Esophagus squamous epithelium (tissue), 5 donors: ENCODE measurements at places on chromosomes 5 and 9.

DNA sequence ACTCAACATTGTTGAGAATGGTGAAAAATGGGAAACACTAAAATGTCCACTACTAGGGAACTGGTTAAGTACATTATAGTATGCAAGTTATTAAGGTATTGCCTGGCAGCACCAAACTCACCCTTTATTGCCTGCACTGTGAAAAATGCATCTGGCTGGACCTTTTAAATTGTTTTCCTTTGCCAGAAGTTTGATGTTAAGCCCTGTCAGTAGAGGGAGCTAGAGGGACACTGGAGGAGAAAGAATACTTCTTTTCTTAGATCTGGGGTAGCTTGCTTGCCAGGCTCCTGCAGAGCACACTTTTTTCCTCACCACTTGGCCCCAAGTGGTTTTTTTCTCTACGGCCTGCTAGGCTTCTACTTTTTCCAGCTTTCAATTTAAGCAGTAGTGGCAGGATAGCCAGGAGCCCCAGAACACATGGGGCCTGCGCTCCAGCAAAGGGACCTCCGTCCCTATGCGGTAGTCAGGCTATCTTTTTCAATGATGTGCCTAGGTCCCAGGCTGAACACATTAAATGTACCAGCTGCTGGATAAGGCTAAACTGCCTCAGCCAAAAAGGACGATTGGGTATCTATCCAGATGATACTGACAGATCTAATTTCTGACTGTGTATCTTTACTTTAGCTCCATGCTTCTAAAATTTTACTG is 8.0 kb upstream of the HABP4 start:
- DNase-seq, result no peak

- DNase-seq, result no peak
Observed at GRCh38 chr5:63055421-63055820, 476.8 kb downstream of the LRRC70 start.

- DNase-seq, result no peak
Observed at GRCh38 chr9:129239946-129240490, 62.0 kb upstream of the IER5L start.

GRCh38 chr9:130246126-130246525 is 19.4 kb upstream of the HMCN2 start:
- DNase-seq, result no peak

- DNase-seq, result no peak
Observed at GRCh38 chr5:120088836-120089235, 375.3 kb upstream of the PRR16 start.

DNA sequence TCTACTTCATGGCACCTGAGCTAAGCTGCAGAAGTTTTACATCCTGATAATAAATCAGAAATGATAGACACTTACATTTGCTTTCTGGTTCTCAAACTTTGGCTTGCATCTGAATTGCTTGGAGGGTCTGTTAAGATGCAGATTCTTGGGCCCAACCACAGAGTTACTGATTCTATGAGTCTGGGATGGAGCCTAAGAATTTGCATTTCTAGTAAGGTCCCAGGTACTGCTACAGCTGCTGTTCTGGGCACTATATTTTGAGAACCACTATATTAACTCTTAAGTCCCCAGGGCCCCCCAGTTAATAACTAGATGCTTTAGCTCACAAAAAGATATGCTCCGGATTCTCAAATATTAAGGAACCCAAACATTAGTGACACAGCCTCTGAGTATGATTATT is 69.8 kb upstream of the DAB2 start:
- DNase-seq, result no peak

DNA sequence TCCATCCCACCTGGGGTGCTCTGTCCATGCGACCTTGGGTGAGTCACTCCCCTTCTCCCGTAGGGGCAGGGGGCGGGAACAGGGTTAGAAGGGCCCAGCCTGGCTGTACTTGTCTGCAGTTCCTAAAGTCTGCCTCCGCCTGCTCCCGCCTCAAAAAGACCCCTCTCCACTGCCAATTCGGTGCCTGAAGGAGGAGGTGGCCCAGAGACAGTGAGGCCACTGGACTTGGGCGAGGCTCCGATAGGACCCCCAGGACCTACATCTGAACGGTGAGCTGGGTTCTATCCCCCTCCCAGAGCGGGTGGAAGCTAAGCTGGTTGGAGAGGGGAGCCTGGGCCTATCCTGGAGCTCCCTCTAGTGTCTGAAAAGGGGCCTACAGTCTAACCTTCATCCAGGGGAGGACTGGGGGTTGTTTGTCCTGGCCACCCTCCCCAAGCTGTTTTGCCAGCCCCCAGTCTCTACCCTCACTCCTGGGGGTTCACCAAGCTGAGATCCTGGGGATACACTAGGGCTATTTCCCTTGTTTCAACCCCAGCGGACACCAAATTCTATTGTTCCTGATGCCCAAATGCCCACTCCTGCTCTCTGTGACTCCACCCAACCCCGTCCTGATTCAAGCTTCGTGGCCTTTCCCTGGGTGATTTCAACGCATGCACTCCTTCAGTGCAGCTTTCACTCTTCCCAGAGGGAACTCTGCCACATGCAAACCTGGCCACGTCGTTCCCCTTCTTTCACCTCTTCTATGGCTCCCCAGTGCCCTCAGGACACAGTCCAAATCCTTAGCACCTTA is 6.1 kb upstream of the CRB2 start:
- no peak for DNase-seq

DNA sequence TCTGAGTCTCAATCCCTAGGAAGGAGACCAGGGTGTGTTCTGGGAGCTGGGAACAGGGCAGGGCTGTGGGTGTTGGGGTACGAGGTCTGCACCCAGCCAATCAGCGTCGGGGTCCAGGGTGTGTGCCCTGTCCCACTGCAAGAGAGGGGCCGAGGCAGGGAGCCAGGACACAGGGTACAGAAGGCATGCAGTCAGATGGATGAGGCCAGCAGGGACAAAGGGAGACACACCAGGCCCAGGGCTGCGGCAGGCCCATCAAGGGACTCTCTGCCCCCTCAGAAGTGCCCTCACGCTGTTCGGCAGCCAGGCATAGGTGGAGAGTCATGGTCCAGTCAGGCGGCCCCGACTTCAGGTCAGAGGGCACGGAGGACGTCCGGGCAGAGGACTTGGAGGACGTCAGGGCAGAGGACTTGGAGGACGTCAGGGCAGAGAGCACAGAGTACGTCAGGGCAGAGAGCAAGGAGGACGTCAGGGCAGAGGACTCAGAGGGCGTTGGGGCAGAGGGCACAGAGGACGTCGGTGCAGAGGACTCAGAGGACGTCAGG is 28.8 kb upstream of the ADAMTS2 start:
- DNase-seq, result no peak

- no peak for DNase-seq
Observed at GRCh38 chr9:127153501-127153900, 31.1 kb upstream of the ANGPTL2 start.

- no peak for DNase-seq
Observed at GRCh38 chr5:53607886-53608285, 47.4 kb downstream of the NDUFS4 start.

- no peak for DNase-seq
Observed at GRCh38 chr9:27108981-27109541, at the start of gene TEK. Gene TEK, plus strand, starts transcription at chr9:27109225. Its CDS starts 366 bp downstream, at chr9:27109591.

GRCh38 chr9:95669253-95669652 is 152.5 kb upstream of the PTCH1 start:
- no peak for DNase-seq

DNA sequence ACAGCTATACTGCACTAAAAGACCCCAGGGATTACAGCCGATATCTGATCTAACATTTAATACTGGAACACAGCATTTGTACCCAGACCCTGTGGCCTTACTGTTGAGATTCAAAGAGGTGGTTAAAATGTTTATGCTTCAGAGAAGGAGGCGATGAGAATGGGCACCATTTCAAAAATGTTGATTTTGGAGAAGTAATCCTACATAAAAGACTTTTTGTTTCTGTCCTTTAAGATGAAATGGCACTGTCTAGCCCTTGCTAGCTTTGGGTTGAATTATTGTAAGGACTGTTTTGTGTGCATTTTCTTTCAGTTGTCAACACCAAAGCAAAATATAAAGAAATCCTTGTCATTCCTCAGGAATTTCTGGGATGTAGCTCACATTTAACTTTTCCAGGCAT is 288.5 kb upstream of the ANKH start:
- DNase-seq, result no peak

DNA sequence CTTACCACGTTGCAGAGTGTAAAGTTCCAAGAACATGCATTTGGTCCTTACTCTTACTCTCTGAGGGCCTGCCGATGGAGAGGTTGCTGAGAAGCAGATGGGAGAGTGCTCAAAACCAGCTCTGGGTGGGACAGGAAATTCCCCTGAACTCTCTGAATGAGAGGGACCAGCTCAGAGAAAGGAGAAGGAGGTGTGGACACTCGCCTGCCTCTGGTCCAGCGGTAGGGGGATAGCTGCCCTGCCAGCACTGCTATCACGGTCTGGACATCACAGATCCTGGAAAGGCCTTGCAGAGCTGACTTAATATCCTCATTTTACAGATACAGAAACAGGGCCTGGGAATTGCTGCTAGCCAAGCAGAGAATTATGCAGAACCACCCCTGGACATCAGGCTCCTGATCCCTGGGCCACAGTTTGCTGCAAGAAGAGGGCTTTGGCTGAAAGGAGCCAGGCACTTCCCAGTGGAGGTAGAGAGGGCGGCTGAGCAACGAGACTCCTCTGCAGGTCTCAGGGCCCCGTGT is 4.9 kb downstream of the TRAF1 start:
- DNase-seq, result no peak
